Nephron progenitor cell (in vitro differentiated cells): ENCODE measurements at places on chromosomes 1 and 21.

GRCh38 chr1:203300441-203301330 is 4.6 kb upstream of the BTG2 start:
- peaks cover 14% of the 10 kb centered on the region for H3K27me3 ChIP-seq
- DNase-seq: no peak
- H3K4me3 ChIP-seq: no peak overlapping the region

- no peak overlapping the region for H3K27ac ChIP-seq
- H3K4me3 ChIP-seq: no peak overlapping the region
- no peaks in the 10 kb centered on the region for H3K36me3 ChIP-seq
- H3K27me3 ChIP-seq: peaks cover 60% of the 10 kb centered on the region
- DNase-seq: no peak
These were observed 3.9 kb downstream of the SH2D5 start for GRCh38 chr1:20728371-20729154.

DNA sequence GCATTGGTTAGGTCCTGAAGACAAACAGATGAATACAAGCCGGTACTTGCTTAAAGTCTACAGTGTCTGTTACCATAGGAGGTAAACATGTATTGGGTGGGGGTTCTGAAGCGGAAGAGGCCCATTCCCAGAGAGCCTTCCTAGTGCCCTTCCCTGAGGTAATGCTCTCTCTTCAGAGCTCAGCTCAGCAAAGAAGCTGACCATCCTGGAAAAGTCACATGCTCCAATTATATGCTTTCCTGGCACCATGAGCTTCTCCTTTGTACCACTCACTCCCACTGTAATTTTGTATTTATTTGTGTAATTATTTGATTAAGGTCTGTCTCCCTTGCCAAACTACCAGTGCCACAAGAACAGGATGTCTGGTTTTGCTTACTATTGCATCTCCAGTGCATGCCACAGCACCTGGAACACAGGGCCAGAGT is 42.0 kb downstream of the RAB3B start:
- DNase-seq: no peak
- no peak overlapping the region for H3K27ac ChIP-seq
- H3K36me3 ChIP-seq: peaks cover 15% of the 10 kb centered on the region
- no peak overlapping the region for H3K4me3 ChIP-seq

DNA sequence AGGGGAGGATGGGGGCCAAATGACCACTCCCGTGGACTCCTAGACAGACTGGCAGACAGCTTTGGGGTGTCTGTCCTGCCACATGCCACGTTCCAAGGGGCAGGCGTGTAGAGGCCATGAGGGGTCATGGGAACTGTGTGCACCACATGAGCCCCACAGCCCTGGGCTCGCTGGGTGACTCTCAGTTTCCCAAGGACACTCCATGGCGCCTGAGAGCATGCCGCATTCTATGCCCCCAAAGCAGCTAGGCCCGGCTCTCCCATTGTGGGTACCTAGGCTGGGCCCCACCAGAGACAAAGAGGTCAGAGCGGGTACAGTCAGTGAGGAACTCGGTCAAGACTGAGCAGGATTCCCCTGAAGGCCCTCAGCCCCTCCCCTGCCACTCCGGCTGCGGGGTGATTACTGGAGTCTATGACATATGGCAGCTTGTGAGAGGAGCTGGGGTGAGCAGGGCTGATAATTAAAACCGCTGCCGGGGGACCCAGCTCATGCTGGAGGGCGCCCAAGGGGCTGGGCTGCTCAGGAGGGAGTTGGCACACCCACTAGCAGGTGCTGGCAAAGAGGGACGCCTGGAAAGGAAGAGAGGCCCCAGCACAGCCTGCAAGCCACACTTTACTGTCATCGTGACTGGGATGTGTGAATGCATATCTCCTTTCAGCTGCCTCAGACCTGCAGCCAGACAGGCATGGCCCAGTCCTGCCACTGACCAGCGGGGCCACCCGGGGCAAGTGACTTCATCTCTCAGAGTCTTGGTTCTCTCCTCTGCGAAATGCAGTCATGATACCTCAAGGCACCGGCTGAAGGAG is 8.4 kb downstream of the LRP8 start:
- no peaks in the 10 kb centered on the region for H3K27me3 ChIP-seq
- H3K4me1 ChIP-seq: peaks cover 92% of the 10 kb centered on the region
- H3K27ac ChIP-seq: peak overlapping the region; percentile 75
- DNase-seq: no peak

DNA sequence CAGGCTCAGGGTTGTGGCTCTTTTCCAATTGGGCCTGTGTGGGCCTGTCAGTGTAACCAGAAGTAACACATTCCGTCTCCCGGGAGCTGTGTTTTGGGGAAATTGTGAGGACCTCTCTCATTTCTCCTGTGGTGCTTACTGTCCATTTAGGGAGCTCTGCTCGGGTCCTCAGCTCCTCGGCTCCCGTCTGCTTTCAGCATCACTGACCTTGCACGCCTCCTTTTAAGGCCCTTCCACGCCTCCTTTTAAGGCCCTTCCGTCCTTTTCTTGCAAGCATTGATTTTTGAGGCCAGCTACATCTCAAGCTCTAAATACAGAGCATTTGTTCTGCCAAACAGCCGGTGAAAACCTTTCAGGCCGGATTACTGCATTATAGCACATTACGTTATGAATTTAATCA is 9.7 kb downstream of the CA6 start:
- no peak overlapping the region for H3K4me3 ChIP-seq
- H3K27me3 ChIP-seq: peaks cover 13% of the 10 kb centered on the region
- peaks cover 14% of the 10 kb centered on the region for H3K4me1 ChIP-seq
- no peak for DNase-seq
- no peaks in the 10 kb centered on the region for H3K36me3 ChIP-seq

DNA sequence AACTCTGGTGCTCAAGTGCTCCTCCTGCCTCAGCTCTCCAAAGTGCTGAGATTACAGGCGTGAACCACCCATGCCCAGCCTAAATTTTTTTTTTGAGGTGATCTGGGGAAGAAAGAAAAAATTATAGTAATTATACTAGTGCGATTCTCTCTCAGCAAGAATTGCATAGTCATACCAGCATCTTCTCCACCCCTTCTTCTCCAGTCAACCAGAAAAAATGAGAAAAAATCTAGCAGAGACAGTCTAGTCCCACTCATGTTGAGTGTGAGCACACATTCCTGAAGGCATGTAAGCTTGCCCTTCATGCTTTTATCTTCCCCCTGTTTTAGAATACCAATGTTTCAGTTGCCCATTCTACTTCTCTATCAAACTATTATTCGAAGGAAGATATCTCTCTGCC is 207.6 kb downstream of the S1PR1 start:
- no peak for DNase-seq
- H3K36me3 ChIP-seq: no peaks in the 10 kb centered on the region
- no peak overlapping the region for H3K27ac ChIP-seq
- no peaks in the 10 kb centered on the region for H3K27me3 ChIP-seq

DNA sequence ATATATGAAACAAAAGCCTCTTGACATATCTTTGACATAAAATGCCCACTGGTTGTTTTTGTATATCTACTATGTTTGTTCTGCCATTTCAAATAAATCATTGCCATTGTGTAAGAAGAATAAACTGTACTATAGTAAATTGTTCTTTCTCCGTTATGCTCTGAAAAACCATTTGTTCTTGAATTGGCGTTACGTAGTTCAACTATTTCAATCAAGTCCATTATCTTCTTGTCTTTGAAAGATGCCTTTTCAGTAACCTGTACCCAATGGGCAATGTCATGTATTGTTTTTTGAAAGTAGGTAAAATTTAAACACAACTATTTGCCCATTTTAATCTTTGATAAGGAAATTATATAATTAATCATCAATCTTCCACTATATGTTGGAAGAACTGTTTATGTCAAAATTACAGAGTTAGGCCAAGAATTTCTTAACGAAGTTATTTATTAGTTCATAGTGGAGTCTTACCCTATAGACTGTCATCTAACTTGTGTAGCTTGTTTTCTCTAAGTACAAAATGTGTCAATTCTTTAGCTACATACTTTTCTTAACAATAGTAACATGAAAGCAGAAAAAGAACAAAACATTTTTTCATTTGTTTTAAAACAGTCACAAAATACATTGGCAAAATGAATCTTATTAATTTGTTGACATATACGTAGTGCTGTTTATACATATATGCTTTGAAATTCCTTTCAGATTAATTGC is 294.8 kb downstream of the PTPRC start:
- H3K27me3 ChIP-seq: no peaks in the 10 kb centered on the region
- H3K4me3 ChIP-seq: no peak overlapping the region
- H3K27ac ChIP-seq: no peak overlapping the region

DNA sequence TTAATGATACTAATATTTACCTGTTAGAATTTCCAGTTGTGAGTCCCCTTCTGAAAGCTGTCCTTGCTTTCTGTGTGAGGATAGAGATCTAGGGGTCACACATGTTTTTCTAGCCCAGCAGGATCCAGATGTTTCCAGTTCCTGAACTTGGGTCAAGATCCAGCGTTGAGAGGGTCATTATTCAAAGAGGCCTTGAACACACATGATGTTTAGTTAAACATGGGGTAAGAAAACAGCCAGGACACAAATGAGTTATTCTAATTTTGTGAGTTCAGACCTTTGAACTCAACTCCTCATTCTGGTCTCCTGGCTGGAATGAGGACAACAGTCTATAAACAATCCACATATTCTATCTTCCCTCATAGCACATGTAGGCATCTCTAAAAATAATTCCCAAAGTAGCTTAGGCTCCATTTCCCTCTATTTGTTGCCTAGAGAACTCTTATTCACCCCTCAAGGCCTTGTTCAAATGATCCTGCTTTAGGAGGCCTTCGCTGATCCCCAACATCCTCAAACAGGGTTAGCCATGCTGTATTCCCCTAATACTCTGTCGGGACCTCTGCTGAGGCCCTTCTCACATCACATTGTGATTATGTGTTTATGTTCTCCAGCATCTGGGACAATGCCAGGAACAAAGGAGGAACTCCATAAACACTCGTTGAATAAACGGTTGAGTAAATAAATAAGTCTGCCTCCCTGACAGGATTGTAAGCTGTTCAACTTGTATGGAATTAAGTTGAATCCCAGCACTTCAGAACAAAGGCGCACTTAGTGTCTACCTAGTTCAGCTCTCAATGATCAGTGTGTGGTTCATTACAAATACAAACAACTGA is 15.0 kb upstream of the KCNN3 start:
- no peak overlapping the region for H3K27ac ChIP-seq
- H3K36me3 ChIP-seq: no peaks in the 10 kb centered on the region
- DNase-seq: no peak

- peaks cover 65% of the 10 kb centered on the region for H3K4me1 ChIP-seq
- peaks cover 3% of the 10 kb centered on the region for H3K27me3 ChIP-seq
- no peak overlapping the region for H3K27ac ChIP-seq
- DNase-seq: no peak
- peaks cover 31% of the 10 kb centered on the region for H3K36me3 ChIP-seq
These were observed 2.6 kb downstream of the C1orf56 start for GRCh38 chr1:151050051-151050688.

GRCh38 chr1:117572546-117572945 is 33.3 kb upstream of the TENT5C start:
- H3K36me3 ChIP-seq: no peaks in the 10 kb centered on the region
- DNase-seq: no peak
- H3K4me3 ChIP-seq: no peak overlapping the region

DNA sequence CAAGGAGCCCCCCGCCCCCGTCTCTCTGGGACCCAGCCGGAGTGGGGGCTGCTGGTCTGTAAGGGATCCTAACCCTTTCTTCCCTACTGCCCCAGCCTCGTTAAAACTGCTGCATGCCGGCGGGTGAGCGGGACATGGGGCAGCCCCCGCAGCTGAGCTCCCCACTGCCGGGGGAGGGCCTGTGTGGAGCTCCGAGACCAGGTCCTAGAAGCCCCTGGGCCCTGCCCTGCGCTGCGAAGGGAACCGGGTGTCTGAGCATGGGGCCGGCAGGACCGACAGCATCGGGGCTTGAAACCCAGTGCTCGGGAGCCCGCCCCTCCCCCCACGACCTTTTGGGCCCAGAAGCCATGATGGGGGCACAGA is 9.2 kb upstream of the COL6A1 start:
- no peak overlapping the region for H3K4me3 ChIP-seq
- H3K27ac ChIP-seq: no peak overlapping the region
- peaks cover 45% of the 10 kb centered on the region for H3K4me1 ChIP-seq
- DNase-seq: peak; percentile 37
- H3K27me3 ChIP-seq: peaks cover 15% of the 10 kb centered on the region
- no peaks in the 10 kb centered on the region for H3K36me3 ChIP-seq

- H3K4me3 ChIP-seq: no peak overlapping the region
- H3K4me1 ChIP-seq: peaks cover 5% of the 10 kb centered on the region
- no peak overlapping the region for H3K27ac ChIP-seq
- no peak for DNase-seq
These were observed 5.2 kb upstream of the TTC4 start for GRCh38 chr1:54710434-54710833.

DNA sequence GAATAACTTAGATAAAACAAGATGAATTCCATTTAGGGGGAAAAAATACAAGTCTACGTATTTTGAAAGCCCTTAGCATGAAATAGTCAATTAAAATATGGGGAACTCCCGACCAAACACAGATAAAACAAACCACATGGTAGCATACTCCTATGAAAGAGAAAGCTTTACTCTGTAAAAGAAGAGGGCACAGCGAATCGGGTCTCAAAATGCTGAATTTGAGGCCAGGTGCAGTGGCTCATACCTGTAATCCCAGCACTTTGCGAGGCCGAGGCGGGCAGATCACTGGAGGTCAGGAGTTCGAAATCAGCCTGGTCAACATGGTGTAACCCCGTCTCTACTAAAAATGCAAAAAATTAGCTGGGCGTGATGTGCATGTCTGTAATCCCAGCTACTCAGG is 116.9 kb upstream of the TIAM1 start:
- H3K4me3 ChIP-seq: no peak overlapping the region
- peaks cover 66% of the 10 kb centered on the region for H3K36me3 ChIP-seq
- no peak overlapping the region for H3K27ac ChIP-seq
- H3K4me1 ChIP-seq: peaks cover 32% of the 10 kb centered on the region
- H3K27me3 ChIP-seq: no peaks in the 10 kb centered on the region
